GM19239 (cell line): ENCODE measurements at places on chromosomes 1 and 21.

GRCh38 chr21:17370916-17371315, 141.9 kb upstream of the CXADR start:
- DNase-seq = no peak

- DNase-seq = no peak
Measured at GRCh38 chr1:168178227-168178637, 530 bp upstream of the TIPRL start.

- DNase-seq = no peak
Measured at GRCh38 chr21:38806942-38807284, 1.2 kb downstream of the ETS2 start.

GRCh38 chr1:17276568-17276967, 27.7 kb downstream of the PADI3 start:
- DNase-seq = no peak
